ENCODE measurements at places on chromosomes 1 and 21.

GRCh38 chr1:205275133-205275532 is 46.4 kb downstream of the NUAK2 start:
- peak; percentile 39 for DNase-seq

DNA sequence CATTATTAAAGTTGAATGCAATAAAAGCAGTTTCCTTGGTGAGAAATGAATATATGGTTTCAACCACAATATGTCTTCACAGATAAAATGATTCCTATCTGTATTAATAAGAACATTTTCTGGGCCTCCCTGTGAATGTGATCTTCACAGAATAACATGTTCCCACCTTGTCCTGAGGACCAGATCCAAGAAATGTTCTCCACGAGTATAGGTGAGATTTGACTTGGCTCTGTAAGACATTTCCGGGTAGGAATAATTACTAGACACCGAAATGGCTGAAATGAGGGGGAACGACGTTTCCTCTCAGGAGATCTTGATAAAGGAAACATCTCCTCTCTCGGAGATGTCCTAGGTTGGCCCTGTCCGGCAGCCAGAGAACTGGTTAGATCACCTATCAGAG is 61.4 kb downstream of the CLIC6 start:
- no peak for DNase-seq

DNA sequence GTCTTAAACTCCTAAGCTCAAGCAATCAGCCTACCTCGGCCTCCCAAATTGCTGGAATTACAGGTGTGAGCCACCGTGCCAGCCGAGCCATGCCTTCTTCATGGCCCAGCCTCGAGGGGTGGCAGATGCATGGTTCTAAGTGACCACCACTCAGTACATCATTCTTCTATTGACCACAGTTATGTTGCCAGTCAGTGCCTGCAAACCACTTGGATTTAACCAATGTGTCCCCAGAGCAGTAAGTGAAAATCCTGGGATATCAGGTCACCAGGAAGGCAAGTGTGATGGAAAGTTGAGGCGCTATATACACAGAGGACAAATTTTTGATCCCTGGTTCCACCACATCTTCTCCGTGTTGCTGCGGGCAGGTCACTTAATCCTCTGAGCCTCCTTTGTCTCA is 37.0 kb upstream of the RD3 start:
- no peak for DNase-seq

- DNase-seq = no peak
These were observed 53.3 kb downstream of the PTGFR start for GRCh38 chr1:78543941-78544643.

DNA sequence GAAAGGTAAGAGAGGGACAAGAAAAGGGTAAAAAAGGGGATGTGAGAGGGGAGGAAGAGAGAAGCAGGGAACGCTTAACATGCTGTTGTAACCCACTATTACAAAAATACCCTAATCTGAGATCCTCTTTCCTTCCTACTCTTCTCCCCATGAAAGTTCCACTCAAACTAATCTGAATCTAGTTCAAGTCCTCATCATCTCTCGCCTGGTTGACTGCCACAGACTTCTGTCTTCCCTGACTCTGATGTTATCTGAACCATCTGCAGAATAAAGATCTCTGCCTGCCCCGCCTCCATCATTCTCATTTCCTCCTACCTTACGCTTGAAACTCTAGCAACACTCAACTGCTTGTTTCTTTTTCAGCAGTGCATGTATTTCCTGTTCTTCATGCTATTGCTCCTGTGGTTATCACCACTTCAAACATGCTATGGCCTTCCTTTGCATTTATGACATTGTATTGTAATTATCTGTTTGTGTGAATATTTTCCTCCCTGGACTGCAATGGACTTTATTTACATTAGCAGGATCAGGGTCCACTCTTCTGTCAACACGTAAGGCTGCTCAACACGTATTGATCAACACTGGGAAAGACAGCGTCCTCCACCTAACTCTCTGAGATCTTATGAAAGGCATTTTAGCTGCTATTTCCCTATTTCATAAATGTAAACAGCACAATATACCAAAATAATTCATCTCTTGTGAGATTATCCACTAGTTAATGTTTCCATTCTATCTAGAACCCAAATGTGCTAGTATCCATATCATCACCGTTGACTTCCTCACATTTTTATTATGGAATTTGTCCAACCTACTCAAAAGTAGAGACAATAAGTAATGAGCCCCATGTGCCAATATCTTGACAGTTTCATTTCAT is 215.5 kb upstream of the USP25 start:
- peak; percentile 40 for DNase-seq

- DNase-seq = no peak
These were observed 777.8 kb upstream of the PRMT6 start for GRCh38 chr1:106278716-106279115.

- no peak for DNase-seq
These were observed 30.9 kb downstream of the VWA5B1 start for GRCh38 chr1:20321573-20321972.

GRCh38 chr1:91797164-91797563 is 88.8 kb downstream of the TGFBR3 start:
- DNase-seq = no peak

- DNase-seq = no peak
These were observed 35.7 kb downstream of the EIF4G3 start for GRCh38 chr1:21141030-21141429.

- DNase-seq = no peak
These were observed 50.1 kb downstream of the NENF start for GRCh38 chr1:212482637-212483441.

GRCh38 chr1:237211540-237211939 is 169.6 kb downstream of the RYR2 start:
- no peak for DNase-seq

- no peak for DNase-seq
These were observed 38.2 kb downstream of the SLC9A1 start for GRCh38 chr1:27116697-27117096.

GRCh38 chr1:44792736-44793502 is 4.9 kb upstream of the BEST4 start:
- no peak for DNase-seq

DNA sequence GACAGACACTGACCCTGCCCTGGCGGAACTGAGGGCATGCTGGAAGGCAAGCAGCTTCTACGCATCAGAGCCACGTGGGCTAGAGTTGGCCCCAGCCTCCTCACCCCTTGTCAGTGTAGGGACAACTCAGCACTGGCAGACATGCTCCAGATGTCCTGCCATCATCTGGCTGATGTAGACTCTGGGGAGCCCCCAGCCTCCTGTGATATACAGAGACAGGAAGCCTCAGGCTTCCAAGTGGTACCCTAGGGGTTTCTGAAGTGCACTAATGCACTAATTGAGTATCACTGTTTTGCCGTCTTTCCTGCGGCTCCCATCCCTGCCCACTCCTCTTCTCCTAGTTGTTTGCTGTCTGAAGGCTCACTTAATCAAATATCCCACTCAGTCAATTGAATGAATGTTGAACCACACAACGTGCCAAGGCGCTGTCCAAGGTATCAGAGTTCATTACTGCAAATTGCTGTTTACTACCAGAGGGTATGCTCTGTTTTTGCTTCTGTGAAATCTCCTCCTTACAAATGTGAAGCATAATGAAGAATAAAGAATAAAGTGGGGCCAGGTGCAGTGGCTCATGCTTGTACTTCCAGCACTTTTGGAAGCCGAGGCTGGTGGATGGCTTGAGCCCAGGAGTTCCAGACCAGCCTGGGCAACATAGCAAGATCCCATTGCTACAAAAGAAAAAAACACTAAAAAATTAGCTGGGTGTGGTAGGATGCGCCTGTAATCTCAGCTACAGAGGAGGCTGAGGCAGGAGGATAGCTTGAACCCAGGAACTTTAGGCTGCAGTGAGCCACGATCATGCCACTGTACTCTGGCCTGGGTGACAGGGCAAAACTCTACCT is 76.4 kb upstream of the ZBTB18 start:
- no peak for DNase-seq

GRCh38 chr1:7967651-7968050 is 6.1 kb downstream of the PARK7 start:
- DNase-seq = no peak

- DNase-seq = no peak
These were observed 65.6 kb downstream of the ST3GAL3 start for GRCh38 chr1:43772978-43773377.

DNA sequence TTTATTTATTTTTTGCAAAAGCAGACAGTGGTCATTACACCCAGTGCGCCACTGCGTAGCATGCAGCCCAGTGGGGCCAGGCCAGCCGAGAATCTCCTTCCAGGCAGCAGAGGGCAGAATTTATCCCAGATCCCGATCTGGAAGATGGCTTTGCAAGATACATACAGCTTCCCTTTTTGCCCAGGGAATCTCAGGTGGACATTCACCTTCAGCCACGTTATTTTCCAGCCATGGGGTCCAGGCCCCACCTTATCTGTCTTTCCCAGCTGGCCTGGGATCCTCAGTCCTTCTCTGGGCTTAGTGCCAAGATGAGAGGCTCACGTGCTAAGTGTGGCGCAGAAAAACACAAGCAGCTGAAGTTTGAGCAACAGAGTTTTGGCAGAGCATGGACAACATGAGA is 123.6 kb downstream of the AJAP1 start:
- DNase-seq = no peak

DNA sequence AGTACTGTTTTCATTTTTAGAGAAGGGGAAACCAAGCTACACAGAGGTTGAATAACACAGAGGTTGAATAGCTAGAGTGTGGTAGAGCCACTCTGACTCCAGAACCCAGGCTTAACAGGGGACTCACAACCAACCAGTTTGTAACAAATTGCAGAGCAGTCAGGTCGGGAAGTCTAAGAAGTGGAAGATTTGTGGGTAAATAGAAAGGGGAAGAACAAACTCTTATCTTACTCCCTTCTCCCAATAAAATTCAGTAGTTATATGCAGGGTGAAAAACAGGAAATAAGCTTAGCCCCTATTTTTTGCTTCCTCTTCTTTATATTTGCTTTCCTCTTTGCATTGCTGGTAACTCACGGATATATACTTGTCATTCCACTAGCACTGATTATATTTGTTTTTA is 23.2 kb downstream of the CDC42 start:
- no peak for DNase-seq

- DNase-seq = no peak
These were observed 10.6 kb upstream of the TAS1R2 start for GRCh38 chr1:18869847-18870594.

GRCh38 chr21:38908537-38908936 is 102.8 kb downstream of the ETS2 start:
- DNase-seq = no peak

DNA sequence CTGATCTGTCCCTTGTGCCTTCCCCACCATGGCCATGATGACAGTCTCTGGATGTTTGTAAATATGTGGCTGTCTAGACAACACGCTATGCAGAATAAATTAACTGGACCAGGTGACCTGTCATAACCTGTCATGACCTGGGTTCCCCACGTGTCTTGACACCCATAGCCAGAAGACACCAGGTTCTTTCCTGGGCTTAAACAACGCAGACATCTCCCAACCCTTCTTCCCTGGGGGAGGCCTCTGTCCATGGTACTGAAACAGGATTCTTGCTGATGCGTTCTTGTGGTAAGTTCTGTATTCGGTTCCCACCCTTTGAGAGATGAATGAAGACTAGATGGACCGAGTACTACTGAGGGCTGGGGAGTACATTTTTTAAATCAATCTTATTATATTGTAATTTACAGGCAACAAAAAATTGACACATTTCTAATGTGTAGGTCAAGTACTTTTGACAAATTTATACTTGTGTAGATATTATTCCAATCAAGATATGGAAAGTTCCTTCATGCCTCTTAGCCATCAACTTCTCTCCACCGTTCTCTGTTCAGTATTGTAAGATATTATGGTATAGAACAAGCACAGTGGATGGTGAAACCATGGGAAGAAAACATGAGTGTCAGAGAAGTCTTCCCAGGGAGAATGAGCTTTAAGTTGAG is 738.8 kb downstream of the PTPRU start:
- no peak for DNase-seq

DNA sequence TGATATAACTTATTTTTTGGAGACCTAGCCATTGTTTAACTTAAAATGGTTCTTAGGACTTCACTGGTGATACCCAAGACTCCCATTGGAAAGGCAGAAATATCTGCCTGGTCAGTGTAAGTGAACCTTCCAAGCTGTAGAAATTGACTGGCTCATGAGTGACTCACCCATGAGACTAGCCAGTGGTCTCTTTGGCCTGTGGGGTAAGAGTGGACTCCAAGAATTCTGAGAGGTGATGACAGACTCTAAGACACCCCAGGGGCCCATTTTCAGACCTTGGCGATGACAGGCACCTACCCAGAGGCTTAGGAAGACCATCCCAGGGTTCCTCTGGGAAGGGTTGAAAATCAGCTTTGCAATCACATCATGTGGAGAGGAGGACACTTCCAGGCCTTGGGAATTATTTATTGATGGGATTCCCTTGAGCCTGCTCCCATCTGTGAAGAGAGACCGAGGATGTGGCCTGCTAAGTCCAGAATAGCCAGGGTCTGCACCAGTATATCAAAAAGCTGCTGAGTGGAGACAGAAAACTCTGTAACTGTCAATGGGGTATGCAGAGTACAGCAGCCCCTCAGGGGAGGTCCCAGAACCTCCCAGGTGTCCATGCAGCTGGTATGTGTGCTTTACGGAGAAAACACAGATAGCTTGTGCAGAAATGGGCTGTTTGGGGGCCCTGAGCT is 78.9 kb downstream of the KAZN start:
- DNase-seq = no peak

- DNase-seq = no peak
These were observed 7.9 kb upstream of the TNNT2 start for GRCh38 chr1:201385299-201385891.

DNA sequence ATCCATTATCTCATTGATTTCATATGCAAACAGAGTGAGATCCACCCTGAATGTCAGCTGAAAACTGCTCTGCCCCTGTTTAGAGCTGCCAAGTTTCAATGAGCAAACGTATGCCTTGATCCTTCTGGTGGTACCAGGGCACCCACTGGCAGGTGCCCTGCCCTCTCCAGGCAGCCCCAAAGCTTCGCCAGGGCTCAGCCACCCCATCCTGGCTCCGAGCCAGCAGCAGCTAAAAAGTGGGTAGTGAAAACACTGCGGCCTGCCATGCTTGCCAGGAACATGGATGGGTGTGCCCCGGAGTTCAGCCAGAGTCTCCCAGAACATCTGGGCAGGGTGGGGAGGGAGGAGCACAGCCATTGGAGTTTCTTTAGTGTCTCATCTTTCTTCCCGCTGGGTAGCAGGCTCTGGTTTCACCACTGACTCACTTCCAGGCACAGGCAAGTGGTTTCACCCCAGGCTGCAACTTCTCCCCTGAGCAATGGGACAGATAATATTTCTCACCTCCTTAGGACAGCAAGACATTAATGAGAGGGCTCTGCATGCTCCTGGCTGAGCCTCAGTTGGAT is 8.1 kb upstream of the LMX1A start:
- no peak for DNase-seq

DNA sequence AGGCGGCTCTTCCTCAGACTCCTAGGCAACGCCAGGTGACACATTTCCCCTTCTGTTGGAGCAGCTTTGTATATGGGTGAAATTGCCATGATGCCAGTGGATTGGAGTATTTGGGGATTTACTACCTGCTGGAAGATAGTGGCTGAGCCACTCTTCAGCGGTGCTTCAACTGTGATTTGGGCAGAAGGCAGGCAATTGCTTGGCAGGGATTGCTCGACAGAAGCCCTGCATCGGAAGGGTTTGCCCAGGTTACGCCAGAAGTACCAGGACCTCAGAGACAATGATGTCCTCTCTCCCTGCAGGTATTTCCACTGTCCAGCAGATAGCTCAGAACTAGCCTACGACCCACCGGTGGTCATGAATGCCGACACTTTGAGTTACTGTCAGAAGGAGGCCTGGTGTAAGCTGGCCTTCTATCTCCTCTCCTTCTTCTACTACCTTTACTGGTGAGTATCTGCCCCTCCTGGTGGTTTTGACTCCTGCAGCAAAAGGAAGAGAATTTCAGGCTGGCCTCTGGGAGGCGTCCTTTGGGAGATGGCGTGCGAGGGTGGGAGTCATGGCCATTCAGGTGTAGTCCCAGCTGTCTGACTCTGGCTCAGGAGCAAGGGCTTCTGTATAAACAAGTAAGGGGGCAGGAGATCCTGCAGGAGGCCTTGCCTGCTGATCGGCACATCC is 118.3 kb downstream of the CNIH3 start:
- no peak for DNase-seq
